Epithelial cell of esophagus (primary cell): ENCODE measurements at places on chromosomes 11 and 22.

- DNase-seq, result no peak
These were observed 55.7 kb downstream of the SCUBE1 start for GRCh38 chr22:43287441-43287840.

GRCh38 chr22:20566420-20567260 lies 59.2 kb downstream of the MED15 start:
- peak; percentile 83 for DNase-seq

GRCh38 chr11:66068154-66068821 lies 1.8 kb upstream of the PACS1 start:
- peak; percentile 77 for DNase-seq

- peak; percentile 68 for DNase-seq
These were observed 102.2 kb downstream of the MICAL3 start for GRCh38 chr22:17921871-17922821.

DNA sequence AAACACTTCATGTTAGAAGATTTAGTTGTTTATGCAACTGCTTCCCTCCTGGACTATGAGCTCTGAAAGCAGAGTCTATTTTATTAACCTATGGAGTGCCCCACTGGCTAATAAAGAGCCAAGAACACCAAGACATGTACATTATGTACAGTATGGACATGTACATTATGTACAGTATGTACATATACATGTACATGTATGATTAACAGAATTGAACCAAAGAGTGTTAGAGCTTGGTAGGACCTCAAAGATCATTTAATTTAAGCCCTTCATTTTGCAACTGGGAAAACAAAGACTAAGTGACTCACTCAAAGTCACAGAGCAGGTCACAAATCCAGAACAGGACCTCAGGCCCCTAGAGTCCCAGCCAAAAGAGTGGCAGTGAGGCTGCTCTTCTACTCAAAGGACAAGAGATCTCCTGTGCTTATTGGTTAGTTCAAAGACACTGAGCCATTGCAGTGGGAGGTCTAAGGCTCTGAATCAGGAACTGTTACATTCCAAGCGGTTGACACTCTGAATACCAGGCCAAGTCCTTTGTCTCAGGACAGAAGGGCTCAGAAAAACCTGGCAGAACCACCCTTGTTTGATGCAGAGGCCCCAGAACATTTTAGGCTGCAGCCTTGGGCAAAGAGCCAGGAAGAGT lies 103.8 kb downstream of the FAM168A start:
- DNase-seq, result peak; percentile 88

DNA sequence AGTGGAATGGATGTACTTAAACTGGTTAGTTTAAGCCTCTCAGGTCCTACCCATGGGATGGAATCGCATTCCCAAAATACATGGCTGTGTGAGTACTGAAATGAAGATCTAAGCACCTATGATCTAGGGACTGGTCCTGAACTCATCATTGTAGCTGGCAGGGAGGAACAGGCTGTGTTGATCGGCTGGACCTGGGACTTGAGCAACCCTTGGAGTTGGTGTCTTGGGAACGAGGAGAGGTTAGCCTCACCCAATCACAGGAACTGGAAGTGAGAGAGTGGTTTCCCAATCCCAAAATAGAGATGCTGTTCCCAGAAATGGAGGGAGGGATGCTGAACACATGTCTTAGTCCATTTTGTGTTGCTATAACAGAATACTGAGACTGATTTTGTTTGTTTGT lies 16.4 kb upstream of the ASCC2 start:
- DNase-seq, result no peak

GRCh38 chr11:61332281-61332796 lies 566 bp downstream of the DDB1 start:
- DNase-seq, result peak; percentile 35
